ENCODE measurements at places on chromosomes 2 and 18. TPM values are rescaled to one million over a fixed set of nuclear protein-coding genes. Genes with fewer than 3 reads are reported as not detected.
A peak's percentile ranks its signal among the peaks of the same experiment; 100 is the strongest.

- DNase-seq = no peak
These were observed 312.4 kb downstream of the DCC start for GRCh38 chr18:52652391-52652790.

- DNase-seq = no peak
These were observed 481 bp downstream of the BCL11A start for GRCh38 chr2:60552851-60553494.

SNORC gene
- total RNA-seq = 0.89 TPM

DNA sequence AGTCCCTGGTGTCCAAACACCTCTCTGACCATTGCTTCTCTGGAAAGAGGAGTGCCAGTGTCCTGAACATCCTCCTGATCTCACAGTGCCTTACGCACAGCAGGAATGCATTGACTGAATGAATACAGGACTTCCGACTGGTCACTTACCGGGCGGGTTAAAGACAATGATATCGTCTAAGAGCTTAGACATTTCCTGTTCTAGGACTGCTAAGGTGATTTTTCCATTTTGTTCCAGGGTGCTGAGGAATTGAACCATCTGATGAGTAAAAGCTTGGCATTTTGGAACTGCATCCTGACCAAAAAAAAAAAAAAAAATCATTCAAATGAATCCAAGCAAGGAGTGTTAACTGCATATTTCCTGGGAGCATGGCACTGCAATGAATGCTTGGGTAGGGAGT is 40.0 kb downstream of the SIGLEC15 start:
- DNase-seq = no peak

- DNase-seq = no peak
These were observed 84.6 kb downstream of the TMEM163 start for GRCh38 chr2:134634054-134634753.

DNA sequence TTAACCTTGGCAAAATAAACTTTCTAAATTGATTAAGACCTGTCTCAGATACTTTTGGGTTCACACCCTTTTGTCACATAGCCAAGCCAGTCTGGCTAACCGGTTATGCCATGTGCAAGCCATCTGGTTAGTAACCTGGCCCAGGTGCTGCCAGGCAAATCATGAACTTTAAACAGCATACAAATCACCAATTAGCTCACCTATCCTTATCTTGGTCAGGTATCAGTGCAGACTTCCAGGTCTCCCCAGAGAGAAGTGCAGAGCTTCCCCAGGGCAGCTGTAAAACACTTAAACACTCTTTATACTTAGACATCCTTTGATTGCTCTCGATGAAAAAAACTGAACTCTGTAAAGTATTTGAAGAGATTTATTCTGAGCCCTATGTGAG is 14.9 kb upstream of the MC5R start:
- no peak for DNase-seq

DUSP19 gene
- total RNA-seq = 3.3 TPM

DNA sequence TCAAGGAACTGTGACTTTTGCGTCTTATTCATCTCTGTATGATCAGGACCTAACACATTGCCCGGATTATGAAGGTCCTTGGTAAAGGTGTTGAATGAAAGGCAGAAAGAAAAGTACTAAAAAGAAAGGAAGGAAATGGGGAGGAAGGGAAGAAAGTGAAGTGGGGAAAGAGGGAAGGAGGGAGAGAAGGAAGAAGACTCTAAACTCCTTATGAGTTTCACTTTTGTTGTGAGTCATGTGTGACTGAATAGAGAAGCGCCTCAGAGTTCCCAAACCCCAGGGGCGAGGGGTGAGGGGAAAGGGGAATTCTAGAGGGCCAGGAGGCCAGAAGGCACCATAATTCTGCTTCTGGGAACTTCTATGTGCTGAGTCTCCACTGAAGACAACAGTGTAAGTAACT is 30.9 kb upstream of the OSBPL6 start:
- DNase-seq = no peak

DNA sequence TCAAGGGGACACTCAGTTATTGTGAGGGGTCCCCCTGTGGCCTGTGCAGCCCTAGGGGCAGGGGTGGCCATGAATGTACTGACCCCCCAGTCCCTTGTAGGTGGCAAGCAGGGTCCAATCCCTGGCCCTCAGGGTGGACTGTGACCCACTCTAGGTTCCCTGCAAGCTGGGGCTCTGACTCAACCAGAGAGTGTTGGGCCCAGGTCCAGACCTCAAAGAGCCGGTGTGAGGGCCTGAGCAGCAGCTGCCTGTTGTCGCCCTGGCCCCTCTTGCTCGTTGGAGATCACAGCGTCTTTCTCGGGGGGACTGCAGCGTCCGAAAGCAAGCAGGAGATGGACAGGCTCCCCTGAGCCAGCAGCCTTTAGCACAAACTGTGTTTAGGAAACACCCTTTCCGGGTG is 66.8 kb upstream of the ATG16L1 start:
- DNase-seq = no peak

- no peak for DNase-seq
These were observed 79.8 kb upstream of the MBOAT2 start for GRCh38 chr2:9083287-9083686.

ACVR1C gene
- total RNA-seq = 0.09 TPM

DNA sequence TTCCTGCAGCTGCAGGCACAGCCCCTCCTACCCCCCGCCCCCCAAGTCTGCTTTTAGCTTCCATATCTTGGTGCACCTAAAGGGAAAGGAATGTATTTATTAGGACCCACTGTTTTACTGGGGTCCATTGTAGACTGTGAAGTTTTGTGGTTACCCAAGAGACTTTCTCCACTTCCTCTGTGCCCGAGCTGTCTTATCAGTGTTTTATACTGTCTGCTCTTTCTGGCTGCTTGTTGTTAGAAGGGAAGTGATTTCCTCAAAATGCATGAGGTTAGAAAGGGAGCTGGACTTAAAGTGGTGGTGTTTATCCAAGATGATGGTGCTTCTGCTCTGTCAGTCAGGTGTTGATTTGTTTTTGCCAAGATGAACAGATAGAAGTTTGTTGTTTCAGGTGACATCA is 85.0 kb downstream of the PTH2R start:
- no peak for DNase-seq

IL1F10 gene
- total RNA-seq = not detected

DNA sequence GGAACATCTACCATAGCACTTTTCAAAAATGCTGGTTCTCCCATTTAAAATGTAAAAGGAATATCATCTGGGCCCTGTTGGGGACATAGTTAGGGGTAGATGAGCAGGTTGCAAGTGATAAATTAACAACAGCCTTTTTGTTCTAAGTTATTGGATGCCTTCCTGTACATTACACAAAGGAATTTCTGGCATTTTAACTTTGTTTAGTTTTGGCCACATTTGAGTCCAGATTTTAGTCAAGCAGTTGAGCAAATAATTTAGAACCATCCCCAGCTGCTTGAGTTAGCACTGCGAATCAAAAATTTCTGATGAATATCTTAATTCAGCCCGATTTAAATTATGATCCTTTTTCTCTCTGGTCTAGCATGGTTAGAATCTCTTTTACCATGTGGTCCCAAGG is 124.4 kb downstream of the TTC27 start:
- DNase-seq = no peak

CFAP221 gene
- not detected for total RNA-seq

- no peak for DNase-seq
These were observed 1232.0 kb upstream of the FAM98A start for GRCh38 chr2:34831096-34831495.

PFN4 gene
- total RNA-seq = 0.67 TPM

- DNase-seq = no peak
These were observed 349.9 kb upstream of the MEIS1 start for GRCh38 chr2:66084948-66085590.

DNA sequence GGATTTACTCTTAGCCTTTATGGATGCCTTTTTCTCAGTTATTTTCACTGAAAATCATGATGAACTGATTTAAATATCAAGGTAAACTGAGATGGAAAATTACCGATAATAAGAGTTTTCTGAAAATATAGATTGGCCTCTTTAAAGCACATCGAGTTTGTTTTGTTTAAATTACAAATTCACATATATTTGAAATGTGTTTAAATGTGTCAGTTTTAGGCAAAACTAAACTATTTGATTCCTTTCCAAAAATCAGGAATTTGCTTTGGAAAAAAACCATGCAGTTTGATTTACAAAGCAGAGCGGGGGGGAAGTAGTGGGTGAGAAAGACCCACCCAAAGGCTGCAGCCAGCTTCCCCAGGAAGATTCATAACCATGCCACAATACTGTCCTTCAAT is 52.0 kb upstream of the EML4 start:
- DNase-seq = no peak

GRCh38 chr2:197453914-197454398 is 604 bp downstream of the COQ10B start:
- peak; percentile 91 for DNase-seq

GRCh38 chr18:70994116-70994515 is 705.3 kb downstream of the SOCS6 start:
- no peak for DNase-seq

DNA sequence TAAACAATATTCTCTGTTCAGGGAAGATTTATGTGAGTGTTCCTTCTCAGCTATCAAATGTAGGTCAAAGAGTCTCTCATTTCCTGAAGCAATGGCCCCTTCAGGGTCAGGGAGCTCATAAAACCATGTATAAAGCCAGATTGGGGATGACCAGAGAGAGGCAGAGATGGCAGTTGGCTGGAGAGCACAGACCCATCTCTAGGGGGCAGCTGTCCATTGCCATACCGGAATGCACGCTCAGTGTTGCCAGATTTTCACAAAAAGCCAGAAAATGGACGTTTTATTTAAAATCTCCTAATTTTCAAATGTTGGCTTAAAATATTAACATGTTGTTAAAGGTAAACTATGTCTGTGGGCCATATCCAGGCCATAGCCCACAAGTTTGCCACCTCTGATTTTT is 1920.7 kb upstream of the CELF4 start:
- DNase-seq = no peak

GRCh38 chr2:98234776-98235175 is 111.5 kb upstream of the CNGA3 start:
- DNase-seq = no peak

GRCh38 chr2:144826105-144826504 is 306.2 kb upstream of the ZEB2 start:
- DNase-seq = no peak

GRCh38 chr2:207399301-207399700 is 130.5 kb upstream of the CREB1 start:
- no peak for DNase-seq

All from HFFc6 (cell line).